Globus pallidus (tissue), 1 donor: ENCODE measurements at places on chromosomes 2 and 18.

DNA sequence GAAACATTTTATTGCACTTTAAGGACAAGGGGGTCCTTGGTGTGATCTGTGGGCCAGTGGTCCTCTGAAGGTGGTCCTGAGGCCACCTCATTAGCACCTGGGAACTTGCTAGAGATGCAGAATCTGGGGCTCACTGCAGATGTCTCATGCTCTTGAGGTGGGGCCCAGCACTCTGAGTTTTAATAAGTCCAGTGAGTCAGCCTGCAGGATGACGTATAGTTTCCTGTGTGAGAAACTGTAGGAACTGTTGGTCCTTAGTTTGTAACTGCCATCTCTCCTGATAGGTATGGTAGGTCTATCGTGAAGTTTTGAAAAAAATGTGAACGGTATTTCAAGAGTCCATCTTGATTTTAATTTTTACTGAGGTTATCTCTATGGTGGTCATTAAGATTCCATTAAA lies 2.8 kb downstream of the TRPM8 start:
- no peak for DNase-seq

DNA sequence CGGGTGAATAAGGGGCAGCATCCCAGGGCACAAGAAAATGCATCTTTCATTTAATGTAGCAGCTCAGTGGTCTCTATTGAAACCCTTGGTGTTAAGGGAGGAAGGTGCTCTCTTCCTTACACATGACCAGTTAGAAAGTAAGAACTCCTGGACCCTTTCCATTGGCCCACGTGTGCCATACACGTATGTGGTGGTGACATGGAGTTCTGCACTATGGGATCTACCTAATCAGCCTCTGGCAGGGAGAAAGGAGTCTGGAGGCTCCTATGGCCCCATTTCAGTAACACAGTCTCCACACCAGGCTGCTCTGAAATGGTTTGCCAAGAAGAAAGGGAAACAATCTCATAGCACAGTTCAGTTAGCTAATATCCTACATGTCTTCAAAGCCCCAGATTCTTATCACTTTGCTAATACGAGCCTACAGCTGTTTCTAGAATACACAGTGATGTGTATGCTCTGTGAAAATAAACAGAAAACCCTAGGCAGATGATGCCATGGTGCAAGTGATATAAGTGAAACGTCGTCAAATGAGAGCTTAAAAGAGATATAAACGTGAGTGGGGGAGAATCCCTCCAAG lies 7.0 kb downstream of the EFEMP1 start:
- DNase-seq: no peak

- no peak for DNase-seq
Measured at GRCh38 chr18:51711298-51711889, 513.9 kb upstream of the MEX3C start.

DNA sequence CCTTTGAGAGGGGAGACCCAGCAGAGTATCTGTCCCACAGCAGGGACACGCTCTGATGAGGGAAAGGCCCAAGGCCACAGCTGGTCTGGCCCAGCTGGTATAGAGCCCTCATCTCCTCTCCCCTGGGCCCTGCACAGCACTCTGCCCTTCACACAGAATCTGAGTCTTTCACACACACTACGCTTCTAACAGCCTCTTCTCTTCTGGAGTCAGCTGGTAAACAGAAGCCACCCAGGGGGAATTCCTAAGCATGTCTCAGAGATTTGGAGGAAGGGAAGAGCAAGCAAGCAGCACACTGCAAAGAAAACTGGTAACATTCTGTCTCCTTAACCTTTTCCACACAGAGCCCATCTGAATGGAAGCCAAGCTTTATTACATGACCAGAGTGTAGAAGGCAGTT lies 121.1 kb upstream of the ACAA2 start:
- no peak for DNase-seq

DNA sequence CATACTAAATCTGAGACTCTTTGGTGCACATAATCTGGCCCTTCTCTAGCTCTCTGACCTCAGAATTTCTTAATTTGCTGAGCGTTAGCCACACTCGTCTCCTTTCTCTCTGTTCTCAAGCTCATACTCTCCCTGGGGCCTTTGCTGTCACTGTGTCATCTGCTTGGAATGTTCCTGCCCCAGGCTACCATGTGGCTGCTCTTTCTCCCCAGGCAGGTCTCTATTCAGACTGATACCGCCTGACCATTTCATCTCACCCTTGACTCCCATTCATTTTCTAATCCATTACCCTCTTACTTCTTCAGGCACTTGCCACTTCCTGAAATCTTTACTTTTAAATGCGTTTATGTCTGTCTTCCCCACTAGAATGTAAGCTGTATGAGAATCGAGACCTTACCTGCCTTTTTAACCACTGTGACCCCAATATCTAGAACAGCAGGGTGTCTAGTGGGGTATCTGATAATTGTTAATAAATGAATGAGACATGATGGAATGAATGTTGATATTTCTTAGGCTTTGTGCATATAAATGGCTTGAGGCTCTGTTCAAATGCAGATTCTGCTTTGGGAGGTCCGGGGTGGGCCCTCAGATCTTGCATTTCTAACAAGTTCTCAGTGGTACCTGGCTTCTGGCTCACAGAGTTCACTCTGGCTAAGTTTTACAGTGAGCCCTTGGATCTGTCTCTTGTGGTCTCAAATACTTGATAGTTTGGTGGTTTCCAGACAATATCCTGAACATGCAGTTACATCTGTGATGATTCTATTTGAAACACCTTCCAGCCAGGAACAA lies 89.9 kb upstream of the EPC2 start:
- DNase-seq: no peak

- no peak for DNase-seq
Measured at GRCh38 chr2:54371460-54372065, 84.6 kb upstream of the SPTBN1 start.

DNA sequence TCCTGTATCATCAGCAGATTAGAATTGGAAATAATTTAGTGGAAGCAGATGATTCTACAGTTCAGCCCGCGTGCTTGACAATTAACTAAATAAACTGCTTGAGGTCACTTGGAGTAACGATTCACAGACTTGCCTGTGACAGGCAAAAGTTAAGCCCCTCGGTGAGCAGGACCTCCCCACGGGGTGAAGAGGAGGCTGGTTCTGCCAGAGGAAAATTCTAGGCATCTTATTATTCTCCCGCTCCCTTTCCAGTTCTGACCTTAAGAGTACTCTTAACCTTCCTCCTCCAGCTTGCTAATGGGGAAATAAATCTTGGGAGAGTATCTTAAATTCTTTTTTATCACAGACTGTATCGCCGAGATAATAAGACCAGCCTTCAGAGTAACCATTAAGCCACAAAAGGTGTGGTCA lies 169.7 kb upstream of the SMAD2 start:
- DNase-seq: no peak

GRCh38 chr2:128510701-128511397 lies 192.2 kb upstream of the HS6ST1 start:
- DNase-seq: no peak

- DNase-seq: no peak
Measured at GRCh38 chr18:74503137-74503536, 7.0 kb downstream of the CNDP2 start.

DNA sequence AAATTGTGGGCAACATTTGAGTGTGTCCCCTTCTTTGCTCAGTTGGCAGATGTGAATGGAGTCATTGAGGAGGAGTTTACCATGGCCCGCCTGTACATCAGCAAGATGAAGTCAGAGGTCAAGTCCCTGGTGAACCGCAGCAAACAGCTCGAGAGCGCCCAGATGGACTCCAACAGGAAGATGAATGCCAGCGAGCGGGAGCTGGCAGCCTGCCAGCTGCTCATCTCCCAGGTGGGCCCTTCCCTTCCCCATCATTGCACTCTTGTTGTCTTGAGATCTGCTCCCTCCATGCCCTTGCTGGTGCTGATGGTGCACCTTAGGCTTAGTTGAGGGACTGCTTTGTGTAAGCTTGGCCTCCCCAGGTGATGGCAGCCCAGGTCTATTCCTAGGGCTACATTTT lies 47.5 kb upstream of the LYPD6B start:
- DNase-seq: no peak

GRCh38 chr2:46686811-46687210 lies 207.4 kb downstream of the TMEM247 start:
- DNase-seq: no peak

- DNase-seq: no peak
Measured at GRCh38 chr18:58659691-58660090, 11.6 kb upstream of the MALT1 start.

DNA sequence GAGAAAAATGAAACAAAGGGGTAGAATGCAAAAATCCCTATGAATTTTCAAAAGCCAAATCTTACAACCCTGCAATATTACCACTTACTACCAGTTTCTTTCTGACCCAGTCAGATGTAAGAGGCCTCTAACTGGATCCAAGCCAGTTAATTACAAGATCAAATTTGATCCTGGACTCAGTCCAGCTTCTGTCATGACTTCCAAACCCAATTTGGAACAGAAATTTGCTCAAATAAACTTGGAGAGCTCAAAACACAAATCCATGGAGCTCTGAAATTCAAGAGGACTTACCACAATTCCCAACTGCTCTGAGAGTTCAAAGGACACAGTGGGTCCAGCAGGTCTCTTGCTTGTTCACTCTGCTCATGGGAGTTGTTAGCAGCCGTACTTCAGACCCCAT lies 1271.7 kb upstream of the SLC39A10 start:
- DNase-seq: no peak

DNA sequence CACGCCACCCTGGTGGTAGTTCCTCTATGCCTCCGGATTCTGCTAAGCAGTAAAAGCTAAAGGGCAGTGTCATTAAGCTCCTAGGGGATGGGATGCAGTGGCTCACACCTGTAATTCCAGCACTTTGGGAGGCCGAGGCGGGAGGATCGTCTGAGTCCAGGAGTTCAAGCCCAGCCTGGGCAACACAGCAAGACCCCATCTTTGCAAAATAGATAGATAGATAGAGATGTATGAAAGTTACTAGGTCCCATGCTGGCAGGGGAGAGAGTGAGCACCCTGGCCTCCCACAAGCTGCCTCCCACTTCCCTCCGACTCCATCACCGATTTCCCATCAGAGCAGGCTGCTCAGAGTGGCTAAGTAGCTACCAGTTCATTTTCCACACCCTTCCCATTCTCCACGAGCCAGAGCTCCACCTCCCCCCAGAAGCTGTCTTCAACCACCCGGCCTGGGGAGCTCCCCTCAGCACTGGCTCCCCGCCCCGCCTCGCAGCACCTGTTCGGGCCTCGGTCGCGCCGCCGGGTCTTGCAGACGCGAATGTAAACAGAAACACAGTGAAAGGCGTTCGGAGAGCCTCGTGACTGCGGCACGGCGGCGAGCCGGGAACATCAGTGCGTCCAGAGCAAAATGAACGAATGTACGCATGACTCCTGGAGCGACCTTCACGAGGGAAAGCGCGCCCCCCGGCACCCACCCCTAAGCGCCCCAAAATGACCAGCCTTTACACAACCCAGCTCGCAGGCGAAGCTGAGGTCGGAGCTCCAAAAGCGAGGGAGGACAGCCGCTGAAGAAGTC lies 598 bp upstream of the CEP68 start:
- no peak for DNase-seq

DNA sequence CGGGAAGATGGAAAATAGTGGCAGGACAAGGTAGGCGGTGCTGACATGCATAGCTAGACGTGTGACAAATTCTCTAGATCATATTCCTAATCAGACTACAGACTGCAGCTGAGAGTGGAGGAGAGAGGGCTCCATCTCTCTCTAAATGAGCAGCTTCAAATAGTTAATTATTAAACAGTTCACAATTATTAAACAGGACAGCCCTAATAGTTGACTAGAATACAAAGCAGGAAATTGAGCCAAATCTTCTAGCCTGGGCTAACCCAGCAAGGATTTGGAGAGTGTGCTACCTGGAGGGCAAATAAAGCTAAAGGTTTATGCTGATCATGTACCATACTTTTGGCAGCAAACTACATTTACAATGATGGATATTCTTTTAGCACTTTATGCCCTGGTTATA lies 54.4 kb upstream of the CWC22 start:
- DNase-seq: no peak

GRCh38 chr2:102029405-102029804 lies 37.6 kb downstream of the IL1R2 start:
- no peak for DNase-seq

DNA sequence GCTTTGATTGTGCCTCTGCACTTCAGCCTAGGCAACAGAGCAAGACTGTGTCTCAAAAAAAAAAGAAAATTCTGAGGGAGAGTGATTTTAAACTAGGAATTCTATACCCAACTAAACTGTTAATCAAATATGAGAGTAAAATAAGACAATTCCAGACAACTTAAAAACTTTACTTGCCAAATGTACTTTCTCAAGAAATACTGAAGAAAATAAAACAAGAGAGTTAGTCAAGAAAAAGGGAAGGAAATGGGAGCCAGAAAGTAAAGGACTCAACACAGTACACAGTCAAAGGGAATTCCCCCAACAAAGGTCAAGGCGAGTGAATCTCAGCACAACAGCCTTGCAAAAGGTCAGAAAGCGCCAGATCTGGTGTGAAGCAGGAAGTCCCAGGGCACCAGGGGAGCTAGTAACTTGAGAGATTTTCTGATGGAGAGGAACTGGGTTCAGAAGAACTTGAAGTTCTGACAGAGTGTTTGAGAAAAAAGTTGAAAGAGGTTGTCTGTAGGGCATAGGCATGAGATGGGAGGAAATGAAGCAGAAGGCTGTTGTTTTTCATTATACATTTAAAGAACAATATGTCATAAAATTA lies 22.6 kb upstream of the TBC1D8 start:
- DNase-seq: no peak

DNA sequence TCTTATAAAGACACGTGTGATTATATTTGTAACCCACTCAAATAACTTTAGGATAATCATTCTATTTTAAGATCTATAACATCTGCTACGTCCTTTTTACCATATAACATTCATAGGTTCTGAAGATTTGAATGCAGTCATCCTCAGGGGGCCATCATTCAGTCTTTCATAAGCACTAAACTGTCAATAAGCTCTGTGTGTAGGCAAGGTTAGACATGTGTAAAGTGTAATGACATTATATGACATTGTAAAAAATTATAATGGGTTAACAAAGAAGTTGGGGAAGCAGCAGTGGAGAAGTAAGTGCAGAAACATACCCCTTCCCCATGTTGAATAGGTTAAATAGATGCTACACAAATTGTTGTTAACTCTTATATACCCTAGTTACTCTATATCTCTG lies 845.9 kb downstream of the ERBB4 start:
- DNase-seq: no peak

GRCh38 chr2:53018825-53019425 lies 748.7 kb upstream of the CHAC2 start:
- no peak for DNase-seq

DNA sequence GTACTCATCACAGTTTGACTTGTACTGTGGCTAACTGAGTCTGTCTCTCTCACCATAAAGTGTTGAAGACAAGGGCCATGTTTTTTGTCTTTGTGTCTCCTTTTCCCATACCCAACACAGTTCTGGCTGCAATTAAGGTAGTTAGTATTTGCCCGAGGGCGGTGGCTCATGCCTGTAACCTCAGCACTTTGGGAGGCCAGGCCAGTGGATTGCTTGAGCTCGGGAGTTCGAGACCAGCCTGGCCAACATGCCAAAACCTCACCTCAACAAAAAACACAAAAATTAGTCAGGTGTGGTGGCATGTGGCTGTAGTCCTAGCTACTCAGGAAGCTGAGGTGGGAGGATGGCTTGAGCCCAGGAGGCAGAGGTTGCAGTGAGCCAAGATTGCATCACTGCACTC lies 6.9 kb upstream of the KIF3C start:
- DNase-seq: no peak

GRCh38 chr2:20930928-20931327 lies 108.0 kb upstream of the LDAH start:
- no peak for DNase-seq
